ENCODE measurements at places on chromosomes 4 and X.

- DNase-seq = no peak
Observed at GRCh38 chr4:177220376-177220775, 89.3 kb upstream of the NEIL3 start.

DNA sequence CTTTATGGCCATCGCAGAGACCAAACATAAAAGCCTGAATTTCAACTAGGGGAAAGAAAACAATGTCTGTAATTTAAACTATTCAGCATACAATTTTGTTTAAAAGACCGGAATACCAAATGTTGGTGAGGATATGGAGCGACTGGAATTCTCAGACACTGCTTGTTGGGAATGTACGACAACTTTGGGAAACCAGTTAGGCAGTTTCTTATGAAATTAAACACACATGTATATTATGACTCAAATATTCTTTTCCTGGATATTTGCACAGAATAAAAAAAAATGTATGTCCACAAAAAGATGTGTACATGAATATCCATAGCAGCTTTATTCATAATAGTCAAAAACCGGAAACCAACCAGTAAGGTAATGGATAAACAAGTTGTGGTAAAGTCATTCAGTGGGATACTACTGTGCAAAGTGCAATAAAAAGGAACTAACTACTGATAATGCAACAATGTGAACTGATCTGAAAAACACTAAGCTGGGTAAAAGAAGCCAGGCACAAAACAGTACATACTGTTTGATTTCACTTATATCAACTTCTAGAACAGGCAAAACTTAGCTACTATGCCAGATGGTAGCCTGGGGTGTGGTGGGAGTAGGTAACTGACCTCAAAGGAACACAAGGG lies 152.7 kb upstream of the FTHL17 start:
- no peak for DNase-seq

- DNase-seq = no peak
Observed at GRCh38 chr4:13794819-13795565, 167.5 kb upstream of the BOD1L1 start.

- DNase-seq = no peak
Observed at GRCh38 chrX:26192204-26192603, at the start of gene MAGEB6. TSS of gene MAGEB6 (plus strand) at chrX:26192440. CDS start at chrX:26193847, 1,407 bp downstream.

GRCh38 chr4:137421796-137422195 lies 110.5 kb downstream of the PCDH18 start:
- DNase-seq = no peak

GRCh38 chrX:109268340-109268739 lies 213.5 kb downstream of the GUCY2F start:
- no peak for DNase-seq

DNA sequence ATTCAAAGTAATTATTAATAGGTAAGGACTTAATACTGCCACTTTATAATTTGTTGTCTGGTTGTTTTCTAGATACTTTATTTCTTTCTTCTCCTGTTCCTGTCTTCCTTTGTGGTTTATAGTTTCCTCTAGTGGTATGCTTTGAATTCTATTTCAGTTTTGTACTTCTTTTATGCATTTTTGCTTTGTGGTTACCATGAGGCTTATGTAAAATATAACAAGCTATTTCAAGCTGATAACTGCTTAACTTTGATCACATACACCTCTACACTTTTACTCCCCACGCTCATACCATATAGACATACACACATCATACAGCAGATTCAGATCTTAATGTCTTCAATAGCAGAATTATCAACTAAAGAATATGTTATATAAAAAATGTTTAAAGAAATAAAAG lies 192.3 kb downstream of the SCFD2 start:
- no peak for DNase-seq

DNA sequence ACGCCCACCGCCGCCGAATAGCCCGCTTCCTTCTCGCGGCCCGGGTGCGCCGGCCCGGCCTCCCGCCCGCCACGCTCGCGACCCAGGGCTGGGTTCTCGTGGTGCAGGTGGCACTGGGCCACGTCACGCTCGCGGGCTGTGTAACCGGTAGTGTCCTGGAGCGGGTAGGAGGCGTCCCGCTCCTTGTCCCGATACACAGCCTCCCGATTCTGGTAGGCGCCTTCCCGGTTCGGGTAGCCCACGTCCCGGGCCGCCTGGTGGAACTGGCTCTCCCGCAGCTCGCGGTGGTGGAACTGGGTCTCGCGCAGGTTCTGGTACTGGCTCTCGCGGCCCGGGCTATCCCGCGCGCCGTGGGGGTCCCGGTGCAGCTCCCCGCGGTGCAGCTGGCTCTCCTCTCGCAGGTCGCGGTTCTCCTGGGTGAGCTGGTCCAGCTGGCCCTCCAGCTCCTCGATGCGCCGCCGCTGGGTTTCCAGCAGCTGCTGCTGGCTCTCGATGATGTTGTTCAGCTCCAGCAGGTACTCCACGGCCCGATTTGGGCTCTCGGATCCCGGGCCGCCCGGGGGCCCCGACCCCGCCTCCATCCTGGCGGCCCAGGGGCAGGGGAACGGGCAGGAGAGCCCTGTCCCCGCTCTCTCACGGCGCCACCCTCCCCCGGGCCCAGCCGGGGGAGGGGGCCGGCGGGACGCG lies 39.3 kb upstream of the IQSEC2 start:
- DNase-seq = no peak

- DNase-seq = no peak
Observed at GRCh38 chr4:21467551-21467950, 481.0 kb downstream of the KCNIP4 start.

- no peak for DNase-seq
Observed at GRCh38 chr4:122903766-122904288, 18.6 kb downstream of the NUDT6 start.

GRCh38 chrX:13059637-13060499 lies 15.4 kb upstream of the FAM9C start:
- DNase-seq = no peak

DNA sequence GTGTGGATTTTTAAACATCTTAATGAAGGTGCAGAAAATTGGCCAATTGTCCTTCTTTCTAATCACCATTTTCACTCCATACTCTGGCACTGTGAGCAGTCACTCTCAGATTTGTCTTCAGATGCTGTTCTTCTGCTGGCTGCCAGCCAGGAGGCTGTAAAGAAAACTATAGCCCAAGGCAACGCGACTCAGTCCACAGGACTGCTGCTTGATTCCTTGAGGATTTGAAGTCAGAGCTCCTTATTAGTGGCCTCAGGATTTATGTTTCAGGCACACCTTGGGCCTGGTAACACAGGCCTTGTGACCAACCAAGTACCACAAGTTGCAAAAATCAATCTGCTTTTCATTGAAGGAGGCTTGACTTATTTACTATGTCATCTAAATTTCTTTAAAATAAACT lies 342.6 kb downstream of the GPM6A start:
- DNase-seq = no peak

DNA sequence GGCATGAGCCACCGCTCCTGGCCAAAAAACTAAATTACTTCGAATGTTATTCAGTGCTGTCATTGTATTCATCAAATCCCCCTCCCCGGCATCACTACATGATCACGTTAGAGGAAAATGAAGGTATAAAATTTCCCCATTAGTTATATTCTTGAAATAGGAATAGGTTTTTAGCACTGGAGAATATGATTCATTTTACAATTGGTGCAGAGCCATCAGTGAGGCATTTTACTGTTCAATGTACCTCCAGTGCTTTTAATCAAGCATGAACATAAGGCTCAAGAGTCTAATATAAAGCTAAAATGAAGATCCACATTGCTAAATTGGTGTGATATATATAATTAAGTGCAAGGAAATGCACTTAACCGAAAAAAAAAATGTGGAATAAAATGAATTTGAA lies 18.3 kb downstream of the KLF3 start:
- no peak for DNase-seq
